Naive thymus-derived CD4-positive, alpha-beta T cell (primary cell): ENCODE measurements at places on chromosomes 13 and 19.

- DNase-seq = no peak
Observed at GRCh38 chr13:78054157-78054556, 135.5 kb upstream of the EDNRB start.

GRCh38 chr19:5960005-5961001 lies 17.6 kb downstream of the RANBP3 start:
- DNase-seq = no peak

GRCh38 chr13:89822467-89822866 lies 1525.0 kb upstream of the MIR17HG start:
- DNase-seq = no peak

GRCh38 chr19:30431591-30431990 lies 59.4 kb downstream of the ZNF536 start:
- DNase-seq = no peak

- DNase-seq = no peak
Observed at GRCh38 chr13:95150555-95150954, 150.7 kb downstream of the ABCC4 start.

GRCh38 chr19:34142440-34142839 lies 29.9 kb upstream of the LSM14A start:
- no peak for DNase-seq
